ENCODE measurements at places on chromosomes 13 and 19.

GRCh38 chr13:64912141-64912540 is 2318.0 kb downstream of the PCDH9 start:
- no peak for DNase-seq

- no peak for DNase-seq
Observed at GRCh38 chr19:7928741-7929701, 3.1 kb upstream of the CTXN1 start.

- DNase-seq = no peak
Observed at GRCh38 chr13:61531383-61532065, 115.9 kb upstream of the PCDH20 start.

GRCh38 chr13:51328488-51328887 is 11.0 kb upstream of the SERPINE3 start:
- no peak for DNase-seq

- DNase-seq = no peak
Observed at GRCh38 chr13:42812316-42812715, 30.9 kb downstream of the FAM216B start.

DNA sequence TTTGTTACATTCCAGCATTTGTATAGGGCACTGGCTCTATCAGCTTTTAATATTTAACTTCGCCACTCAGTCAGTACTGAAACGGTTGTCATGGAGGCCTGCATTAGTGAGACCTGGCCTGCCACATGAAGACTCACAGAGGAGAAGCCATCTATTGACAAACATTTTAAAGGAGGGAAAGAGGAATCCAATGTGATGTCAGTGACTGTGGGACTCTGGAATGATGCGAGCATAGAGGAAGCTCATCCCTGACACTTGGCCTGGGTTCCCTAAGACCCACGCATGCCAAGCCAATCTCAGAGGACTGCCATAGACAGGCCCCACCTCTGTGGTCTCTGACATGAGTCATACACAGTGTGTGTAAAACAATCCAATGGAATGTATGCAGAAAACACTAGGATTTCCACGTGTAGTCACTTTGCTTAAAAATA is 7.9 kb upstream of the DPY19L3 start:
- no peak for DNase-seq

DNA sequence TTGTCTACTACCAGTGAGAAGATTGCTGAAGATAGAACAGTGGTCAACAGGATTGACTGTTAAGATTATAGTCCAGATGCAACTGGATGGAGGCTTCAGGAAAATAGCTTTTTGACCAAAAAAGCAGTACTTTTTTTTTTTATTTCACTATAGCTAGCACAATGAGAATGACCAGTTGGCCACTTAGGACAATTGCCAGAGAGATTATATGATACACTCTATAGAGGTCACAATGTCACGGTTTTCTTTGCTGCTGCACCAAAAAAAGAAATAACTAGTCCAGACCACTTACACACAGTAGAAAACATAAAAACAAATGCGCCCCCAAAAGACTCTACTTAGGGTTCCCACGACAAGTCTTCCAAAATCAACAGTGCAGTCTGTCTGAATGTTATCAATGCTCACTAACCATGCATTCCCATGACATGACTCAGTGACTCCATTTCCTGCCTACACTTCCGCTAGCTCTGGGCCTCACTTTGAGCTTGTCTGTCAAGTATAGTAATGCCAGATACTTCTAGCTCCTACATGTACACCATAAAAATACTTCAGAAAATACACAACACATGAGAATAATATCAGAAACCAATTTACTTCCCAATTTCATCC is 209.1 kb upstream of the STARD13 start:
- DNase-seq = no peak

- no peak for DNase-seq
Observed at GRCh38 chr13:60511637-60512036, 114.6 kb downstream of the TDRD3 start.

DNA sequence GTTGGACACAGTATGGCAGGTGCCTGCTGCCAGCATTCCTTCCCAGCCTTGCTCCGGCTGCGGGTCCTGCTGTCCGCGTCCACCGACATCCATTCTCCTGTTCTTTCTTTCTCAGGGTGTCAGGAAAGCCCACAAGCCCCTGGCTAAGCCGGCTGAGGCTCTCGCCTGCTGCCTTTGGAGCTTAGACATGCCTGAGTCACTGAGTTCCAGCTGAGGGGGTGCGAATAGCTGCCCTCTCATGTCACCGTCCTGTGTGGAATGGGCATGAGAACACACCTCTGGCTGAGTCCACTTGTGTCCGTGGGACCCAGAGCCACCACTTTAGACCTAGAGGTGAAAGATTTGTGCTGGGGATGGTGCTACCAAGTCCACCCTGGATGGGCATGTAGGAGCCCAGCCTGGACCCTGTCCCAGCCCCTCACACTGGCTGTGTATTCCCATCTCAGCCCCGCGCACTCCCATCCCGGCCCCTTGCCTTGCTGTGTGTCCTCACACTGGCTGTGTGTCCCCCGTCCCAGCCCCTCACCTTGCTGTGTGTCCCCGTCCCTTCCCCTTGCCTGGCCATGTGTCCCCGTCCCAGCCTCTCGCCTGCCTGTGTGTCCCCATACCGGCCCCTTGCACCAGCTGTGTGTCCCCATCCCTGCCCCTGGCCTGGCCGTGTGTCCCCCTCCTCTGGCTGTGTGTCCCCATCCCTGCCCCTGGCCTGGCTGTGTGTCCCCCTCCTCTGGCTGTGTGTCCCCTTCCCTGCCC is 24.6 kb upstream of the IRS2 start:
- DNase-seq = no peak

- DNase-seq = no peak
Observed at GRCh38 chr13:45773236-45773635, 71.1 kb downstream of the CBY2 start.

GRCh38 chr13:100715604-100716003 is 41.0 kb upstream of the TMTC4 start:
- DNase-seq = no peak

DNA sequence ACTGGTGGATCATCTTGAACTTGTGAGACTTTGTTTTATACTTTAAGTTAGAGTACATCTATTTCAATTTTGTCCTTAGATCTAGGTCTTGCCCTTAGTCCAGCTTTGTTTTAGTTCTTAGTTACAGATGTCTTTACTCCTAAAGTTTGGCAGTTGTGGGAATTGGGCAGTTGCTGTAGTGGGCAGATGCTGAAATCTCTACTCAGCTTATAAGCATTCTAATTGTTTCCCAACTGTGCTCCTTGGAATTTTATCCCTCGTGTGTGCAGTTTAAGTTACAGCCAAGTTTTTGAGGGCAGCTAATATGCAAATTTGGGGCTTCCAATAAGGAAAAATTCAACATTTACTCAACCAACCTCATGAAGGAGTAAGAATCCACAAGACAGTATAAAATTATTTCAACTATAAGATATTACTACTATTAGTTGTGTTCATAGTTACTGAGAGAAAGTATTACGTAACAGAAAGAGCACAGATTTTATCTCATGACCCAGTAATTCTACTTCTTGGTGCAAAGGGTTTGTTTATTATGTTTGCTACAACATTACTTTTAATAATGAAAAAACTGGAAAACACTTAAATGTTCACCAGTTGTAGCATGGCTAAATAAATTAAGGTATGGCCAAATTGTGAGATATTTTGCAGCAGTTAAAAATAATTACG is 32.9 kb downstream of the CCDC122 start:
- DNase-seq = no peak

DNA sequence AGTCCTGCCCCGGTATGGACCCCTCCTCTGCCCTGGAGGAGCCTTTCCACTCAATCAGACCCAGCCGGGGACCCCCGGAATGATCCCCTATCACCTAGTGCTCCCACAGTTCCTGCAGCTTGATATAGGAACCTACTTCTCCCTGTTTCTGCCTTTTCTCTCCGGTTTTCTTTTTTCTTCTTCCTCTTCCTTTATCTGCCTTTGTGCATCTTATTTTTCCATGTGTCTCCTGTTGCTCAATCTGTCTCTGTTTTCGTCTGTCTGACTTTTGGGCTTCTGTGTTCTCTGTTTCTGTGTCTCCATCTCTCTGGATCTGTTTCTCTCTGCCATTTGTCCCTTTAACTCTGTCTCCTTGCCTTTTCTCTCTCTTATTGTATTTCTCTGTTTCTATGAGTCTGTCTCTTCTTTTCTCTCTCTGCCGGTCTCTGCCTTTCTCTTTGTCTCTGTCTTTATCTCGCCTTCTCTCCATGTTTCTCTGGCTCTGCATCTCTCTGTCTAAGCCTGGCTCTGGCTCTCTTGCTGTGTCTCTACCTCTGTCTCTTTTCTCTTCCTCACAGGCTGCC is 10.0 kb downstream of the MEGF8 start:
- DNase-seq = no peak

DNA sequence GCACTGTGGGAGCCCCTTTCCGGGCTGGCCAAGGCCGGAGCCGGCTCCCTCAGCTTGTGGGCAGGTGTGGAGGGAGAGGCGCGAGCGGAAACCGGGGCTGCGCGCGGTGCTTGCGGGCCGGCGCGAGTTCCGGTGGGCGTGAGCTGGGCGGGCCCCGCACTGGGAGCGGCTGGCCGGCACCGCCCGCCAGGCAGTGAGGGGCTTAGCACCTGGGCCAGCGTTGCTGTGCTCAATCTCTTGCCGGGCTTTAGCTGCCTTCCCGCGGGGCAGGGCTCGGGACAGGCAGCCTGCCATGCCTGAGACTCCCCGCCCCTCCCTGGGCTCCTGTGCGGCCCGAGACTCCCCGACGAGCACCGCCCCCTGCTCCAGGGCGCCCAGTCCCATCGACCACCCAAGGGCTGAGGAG is 405.2 kb upstream of the PRR20A start:
- DNase-seq = no peak

DNA sequence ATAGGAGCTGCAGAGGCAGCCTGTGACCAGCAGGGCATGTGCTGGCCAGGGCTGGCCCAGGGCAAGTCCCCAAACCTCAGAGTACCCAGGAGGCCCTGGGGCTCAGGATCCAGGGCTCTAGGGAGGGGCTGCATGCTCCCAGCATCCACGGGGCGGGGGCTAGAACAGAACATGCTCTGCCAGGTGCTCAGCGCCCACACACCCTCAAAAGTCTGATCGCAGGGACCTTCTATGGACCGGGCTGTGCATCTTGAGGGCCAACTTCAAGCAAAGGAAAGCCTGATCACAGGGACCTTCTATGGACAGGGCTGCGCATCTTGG is 33.5 kb downstream of the ELL start:
- DNase-seq = no peak

DNA sequence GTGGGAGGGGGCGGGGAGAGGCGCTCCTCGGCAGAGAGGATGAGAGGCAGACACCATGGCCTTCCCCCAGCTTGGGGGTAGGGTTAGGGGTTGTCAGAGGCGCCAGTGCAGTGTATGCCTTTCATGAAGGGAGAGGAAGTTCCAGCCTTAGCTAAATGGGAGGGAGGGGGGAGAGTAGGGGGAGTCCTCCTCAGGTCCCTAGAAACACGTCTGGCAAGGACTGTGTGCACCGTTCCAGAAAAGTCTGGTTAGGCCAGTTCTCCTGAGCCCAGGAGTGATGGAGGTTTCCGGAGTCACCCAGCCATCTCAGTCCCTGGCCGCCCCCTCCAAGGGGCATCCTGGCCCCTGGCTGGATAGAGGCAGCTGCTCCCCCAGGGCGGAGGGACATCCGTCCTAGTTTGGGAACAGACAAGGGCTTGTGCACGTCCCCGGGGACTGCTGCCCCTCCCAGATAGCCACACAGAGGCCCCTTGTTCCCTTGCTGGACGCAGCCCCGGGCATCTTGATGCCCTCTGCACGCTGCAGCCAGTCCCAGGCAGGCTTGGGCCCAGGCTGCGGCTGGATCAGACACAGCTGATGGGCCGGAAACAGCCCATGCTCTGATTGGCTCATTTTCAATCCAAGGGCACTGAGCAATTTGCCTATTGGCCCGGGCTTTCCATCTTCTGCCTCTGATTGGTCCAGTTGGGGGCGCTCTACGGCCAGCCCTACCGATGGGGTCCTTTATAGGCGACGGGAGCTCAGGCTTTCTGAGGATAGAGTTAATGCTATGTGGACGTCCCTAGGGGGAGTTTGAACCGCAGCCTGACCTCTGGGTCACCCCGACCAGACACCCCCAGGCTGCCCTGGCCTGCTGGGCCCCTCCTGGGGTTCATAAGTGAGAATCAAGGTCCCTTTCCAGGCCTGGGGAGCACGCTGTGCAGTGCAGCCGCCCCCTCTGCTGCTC is 3.8 kb downstream of the S1PR2 start:
- no peak for DNase-seq

- no peak for DNase-seq
Observed at GRCh38 chr19:28859811-28860210, 353.1 kb downstream of the UQCRFS1 start.

GRCh38 chr13:106489849-106490568 is 45.5 kb downstream of the EFNB2 start:
- no peak for DNase-seq

DNA sequence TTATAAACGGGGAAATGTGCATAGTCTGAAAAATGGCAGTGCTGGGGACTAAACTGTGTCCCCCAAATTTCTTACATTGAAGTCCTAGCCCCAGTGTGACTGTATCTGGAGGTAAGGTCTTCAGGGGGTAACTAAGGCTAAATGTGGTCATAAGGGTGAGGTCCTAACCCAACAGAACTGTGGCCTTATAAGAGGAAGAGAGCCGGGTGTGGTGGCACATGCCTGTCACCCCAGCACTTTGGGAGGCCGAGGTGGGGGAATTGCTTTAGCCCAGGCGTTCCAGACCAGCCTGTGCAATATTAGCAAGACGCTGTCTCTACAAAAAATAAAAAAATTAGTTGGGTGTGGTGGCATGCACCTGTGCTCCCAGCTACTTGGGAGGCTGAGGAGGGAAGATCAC is 17.8 kb downstream of the PROZ start:
- DNase-seq = no peak

GRCh38 chr13:29961036-29961670 is 110.7 kb upstream of the UBL3 start:
- DNase-seq = no peak

GRCh38 chr13:34161931-34162543 is 344.1 kb downstream of the RFC3 start:
- DNase-seq = peak; percentile 25

DNA sequence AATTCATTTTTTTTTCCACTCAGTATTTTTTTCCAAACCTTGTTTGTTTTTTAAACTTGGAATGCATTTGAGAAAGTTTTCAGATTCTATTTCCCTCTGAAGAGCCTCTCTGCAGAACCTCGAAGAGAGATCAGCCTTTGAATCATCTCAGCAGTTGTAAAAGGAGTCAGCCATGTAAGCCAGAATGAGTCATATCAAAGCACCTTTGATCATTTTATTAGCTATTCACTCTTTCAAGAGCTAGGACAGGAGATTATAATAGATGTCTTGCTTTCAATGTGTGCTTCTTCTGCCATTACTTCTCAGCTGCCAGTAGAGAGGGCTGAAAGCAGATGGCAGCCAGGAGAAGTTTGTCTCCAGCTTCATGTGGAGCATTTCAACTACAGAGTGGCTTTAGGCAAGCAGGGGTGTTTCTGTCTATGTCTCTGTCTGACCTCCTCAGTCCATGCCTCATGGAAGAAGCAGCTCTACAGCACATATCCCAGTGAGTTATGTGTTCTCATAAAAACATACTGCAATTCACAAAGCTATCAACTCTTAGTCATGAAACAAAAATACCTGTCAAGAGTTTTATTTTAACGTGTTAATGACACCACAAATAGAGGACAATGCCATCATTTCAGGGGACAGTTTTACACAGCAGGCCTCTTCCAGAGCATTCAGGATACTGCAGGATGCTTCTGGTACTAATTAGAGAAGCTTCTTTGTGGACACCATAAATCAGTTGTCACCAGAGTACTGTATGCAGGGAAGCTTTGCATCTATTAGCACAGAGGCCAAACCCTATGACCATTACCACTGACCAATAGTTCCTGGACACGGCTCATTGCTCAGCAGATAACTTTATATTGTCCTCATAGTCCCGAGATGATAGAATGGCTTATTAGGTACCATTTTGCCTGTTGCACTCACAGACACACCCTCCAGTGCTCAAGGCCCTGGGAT is 94.3 kb downstream of the NHLRC3 start:
- no peak for DNase-seq

GRCh38 chr13:41780715-41781706 is 179.9 kb downstream of the VWA8 start:
- DNase-seq = no peak

Data from NCI-H774 (cell line).